ENCODE measurements at places on chromosomes 11 and 22.

DNA sequence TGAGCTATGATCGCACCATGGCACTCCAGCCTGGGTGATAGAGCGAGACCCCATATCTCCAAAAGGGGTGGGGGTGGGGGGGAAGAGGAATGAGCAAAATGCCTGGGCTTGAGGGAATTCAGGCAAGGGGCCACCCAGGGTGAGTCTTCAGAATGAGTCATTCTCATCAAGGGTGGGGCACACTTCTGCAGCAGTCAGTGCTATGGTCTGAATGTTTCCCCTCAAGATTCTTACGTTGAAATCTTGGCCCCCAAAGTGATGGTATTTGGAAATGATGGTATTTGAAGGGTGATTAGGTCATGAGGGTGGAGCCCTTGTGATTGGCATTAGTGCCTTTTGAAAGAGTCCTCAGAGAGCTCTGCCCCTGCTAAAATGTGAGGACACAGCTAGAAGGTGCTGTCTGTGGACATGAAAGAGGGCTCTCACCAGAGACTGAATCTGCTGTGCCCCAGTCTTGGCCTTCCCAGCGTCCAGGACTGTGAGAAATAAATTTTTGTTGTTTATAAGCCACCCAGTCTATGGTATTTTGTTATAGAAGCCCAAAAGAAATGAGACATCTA is 86.4 kb upstream of the THY1 start:
- DNase-seq, result peak; percentile 47

DNA sequence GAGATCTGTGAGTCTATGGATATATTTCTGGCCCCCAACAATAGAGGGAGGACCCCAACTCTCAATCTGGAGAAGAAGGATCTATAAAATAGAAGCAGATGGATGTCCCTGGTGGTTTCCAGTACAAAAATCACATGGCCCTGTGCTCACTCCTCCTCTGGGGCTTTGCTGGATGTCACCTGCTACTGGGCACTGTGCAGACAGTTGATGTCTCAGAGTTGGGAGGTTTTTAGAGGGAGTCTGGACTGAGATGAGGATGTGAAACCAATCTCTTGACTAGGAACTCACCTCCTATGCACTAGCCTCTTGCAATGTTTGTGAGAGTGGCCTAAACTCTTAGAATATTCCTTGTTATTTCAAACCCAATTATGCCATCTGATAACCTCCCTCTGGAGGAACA is 107.2 kb downstream of the SCN3B start:
- no peak for DNase-seq

DNA sequence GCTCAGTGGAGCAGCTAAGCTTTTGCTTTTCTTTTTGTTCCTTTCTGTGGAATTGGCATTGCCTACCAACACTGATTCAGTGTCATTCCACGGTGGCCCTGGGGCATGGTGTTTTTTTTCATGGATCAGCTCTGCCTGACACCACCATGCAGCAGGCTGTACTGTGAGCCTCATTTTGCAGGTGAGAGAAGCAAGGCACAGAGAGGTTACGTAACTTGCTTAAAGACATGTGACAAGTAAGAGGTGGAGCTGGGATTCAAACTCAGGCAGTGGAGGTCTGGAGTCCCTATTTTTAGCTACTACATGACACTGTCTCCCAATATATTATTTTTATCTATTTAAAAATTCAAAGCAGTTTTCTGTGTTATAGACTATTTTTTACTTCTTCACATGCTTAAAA is 44.4 kb downstream of the APOL3 start:
- no peak for DNase-seq

DNA sequence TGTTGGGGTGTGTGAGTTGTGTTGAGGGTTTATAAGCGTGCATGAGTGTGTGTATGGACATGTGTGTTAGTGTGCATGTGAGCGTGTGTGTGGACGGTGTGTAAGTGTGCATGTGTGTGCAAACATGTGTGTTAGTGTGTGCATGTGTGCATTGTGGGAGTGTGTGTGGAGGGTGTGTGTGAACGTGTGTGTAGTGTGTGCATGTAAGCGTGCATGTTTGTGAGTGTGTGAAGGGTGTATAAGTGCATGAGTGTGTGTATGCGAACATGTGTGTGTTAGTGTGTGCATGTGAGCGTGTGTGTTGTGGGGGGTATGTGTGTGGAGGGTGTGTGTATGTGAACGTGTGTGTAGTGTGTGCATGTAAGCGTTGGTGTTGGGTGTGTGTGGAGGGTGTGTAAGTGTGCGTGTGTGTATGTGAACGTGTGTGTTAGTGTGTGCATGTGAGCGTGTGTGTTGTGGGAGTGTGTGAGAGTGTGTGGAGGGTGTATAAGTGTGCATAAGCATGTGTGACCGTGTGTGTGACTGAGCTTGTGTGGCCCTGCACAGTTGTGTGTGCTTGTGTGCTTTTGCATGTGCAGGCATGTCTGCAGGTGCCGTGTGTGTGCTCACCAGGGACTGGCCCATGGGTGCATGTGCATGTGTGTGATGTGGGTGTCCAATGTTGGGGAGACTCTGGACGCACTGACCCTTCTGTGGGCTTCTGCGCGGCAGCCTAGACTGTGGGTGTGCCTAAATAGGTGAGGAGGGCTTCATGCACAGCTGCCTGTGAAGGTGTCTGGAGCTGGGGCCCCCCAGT is 866.2 kb downstream of the TBC1D22A start:
- no peak for DNase-seq

DNA sequence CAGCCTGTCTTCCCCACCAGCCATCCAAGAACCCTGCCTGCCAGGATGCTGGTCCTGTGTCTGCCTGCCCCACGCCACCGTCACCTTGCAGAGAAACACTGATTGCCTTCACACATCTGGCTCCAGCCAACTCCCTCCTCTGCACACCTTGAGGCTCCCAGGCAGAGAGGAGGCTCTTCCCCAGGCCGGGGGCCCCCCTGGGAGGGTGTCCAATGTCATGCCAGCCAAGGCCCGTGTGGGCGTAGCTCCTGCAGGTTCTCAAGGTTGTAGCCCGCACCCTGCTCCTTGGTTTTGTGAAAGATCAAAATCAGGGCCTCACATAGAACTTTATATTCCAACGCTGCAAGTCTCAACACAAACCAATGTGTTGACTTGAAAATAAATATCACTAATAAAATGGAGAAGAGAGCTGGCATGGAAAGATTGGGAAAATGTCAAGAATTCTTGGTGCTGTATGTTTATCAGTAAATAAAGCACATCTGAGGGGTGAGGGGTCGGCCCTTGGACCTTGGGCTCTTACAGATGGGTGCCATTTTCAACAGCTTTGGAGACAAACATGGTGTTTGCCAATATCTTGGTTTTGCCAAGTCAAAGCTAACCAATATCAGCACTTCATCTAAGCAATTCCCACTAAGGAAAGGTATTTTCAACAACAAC is 6.7 kb upstream of the PPARA start:
- no peak for DNase-seq

GRCh38 chr11:35826949-35827348 is 116.9 kb upstream of the LDLRAD3 start:
- no peak for DNase-seq

- DNase-seq, result no peak
These were observed 121.2 kb downstream of the NCAM1 start for GRCh38 chr11:113082341-113082955.

GRCh38 chr11:84290647-84291046 is 1004.5 kb upstream of the CCDC90B start:
- no peak for DNase-seq

- DNase-seq, result peak; percentile 44
These were observed 29.1 kb downstream of the MAP6 start for GRCh38 chr11:75639762-75640181.

GRCh38 chr11:113198972-113199661 is 115.3 kb upstream of the TTC12 start:
- DNase-seq, result no peak

GRCh38 chr11:126081915-126082250 is 19.2 kb upstream of the CDON start:
- no peak for DNase-seq

- DNase-seq, result peak; percentile 58
These were observed 232.4 kb downstream of the MIAT start for GRCh38 chr22:26889802-26890201.

- no peak for DNase-seq
These were observed 9.8 kb upstream of the ALX4 start for GRCh38 chr11:44319552-44320288.

GRCh38 chr22:33606504-33606903 is 313.8 kb downstream of the LARGE1 start:
- DNase-seq, result no peak

- DNase-seq, result no peak
These were observed 6.7 kb downstream of the TRPT1 start for GRCh38 chr11:64219354-64219684.

DNA sequence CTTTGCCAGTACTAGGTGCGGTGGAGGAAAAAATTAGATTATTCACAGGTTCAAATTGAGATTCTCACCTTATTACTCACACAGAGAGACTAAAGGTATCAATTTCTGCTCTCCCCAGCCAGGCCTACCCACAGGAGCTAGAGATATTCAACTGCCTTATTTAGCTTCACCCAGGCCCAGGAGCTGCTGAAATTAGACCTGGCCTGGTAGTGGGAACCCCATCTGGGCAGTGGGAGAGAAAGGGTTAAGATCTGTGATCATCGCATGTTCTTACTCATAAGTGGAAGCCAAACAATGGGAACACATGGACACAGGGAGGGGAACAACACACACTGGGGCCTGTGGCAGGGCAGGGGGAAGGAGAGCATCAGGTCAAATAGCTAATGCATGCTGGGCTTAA is 20.9 kb upstream of the MICAL2 start:
- no peak for DNase-seq

- DNase-seq, result no peak
These were observed 176.5 kb upstream of the LARGE1 start for GRCh38 chr22:34096770-34097169.

GRCh38 chr11:32420937-32421901 is 14.1 kb downstream of the WT1 start:
- DNase-seq, result peak; percentile 57

DNA sequence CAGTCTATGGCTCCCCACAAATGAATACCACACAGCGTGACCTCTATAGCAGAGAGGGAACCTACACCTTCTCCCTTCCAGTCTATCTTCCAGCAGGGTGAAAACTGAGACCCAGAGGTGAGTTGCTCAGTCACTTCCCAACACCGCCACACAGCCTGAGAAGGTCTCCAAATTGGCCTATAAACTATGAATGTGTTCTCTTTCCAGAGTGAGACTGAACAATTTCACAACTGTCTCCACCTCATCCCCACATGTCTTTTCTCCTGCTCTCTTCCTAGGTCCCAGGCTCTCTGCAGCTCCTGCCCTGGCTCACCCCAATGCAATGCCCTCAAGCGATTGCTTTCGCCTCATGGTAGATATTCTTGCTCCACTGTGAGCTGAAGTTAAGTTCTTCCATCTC is 14.0 kb downstream of the CLMP start:
- no peak for DNase-seq

GRCh38 chr22:29172216-29172615 is 33.5 kb upstream of the EMID1 start:
- DNase-seq, result no peak

DNA sequence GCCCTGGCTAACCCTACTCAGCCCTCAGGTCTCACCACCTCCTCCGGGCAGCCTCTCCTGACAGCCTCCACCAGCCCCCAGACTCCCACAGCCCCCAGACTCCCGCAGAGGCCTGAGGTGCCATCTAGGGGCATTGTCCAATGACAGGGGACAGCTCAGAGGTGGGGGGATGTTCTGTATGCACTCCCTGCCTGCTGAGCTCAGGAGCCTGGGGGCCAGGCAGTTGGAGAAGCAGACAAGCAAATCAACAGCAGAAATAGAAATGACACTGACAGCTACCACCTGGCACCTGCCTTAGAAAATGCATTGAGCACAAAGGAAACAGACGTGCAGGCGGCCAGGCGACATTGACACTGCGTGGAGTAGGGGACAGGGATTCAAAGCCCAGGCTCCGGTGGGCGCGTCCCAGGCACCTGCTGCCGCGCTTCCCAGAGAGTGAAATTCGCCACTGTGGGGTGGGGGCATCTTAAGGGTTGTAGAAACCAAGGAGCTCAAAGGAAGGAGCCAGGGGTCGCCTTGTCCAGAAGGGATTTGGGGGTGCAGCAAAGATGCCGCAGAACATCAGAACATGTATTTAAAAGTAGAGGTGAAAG is 22.5 kb upstream of the WNT7B start:
- no peak for DNase-seq

DNA sequence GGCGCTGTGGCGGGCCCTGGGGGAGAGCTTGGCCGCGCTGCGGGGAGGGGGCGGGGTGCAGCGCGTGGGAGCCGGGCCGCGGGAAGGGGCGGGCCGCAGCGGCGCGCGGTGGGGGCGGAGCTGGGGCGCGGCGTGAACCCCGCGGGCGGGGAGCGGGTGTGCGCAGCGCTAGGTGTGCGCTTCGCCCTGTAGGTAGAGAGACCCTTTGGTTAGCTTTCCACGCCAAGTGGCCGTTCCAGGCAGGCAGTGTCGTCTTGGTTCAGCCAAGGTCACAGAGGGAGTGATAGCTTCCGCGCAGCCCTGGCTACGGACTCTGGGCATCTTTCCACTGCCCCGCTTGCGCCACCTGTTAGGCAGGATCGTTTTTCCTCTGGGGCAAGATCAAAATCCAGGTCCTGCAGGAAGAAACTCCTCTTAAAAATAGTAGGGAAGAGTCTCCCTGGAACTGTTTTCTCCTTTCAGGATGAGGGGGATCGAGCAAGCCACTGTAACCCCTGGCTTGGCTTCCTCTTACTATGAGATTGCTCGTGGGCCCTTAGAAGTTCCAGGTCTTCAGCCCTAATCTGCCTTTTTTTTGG is 434 bp downstream of the BANF1 start:
- peak; percentile 74 for DNase-seq

DNA sequence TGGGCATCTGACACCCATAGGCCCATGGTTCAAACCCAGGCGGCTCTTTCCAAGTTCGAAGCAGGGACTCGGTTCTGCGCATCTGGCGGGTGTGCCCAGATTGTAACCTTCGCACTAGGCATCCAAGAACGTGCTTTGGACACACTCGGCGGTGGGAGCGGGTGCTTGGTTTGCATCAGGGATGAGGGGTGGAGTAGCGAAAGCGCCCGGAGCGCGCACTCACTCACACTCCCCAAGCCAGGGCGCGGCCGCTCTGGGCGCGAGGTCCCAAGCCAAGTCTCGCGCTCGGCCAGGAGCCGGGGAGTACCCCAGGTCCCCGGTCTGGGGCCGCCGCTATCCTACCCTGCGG is 243 bp upstream of the SYT9 start:
- DNase-seq, result no peak

- DNase-seq, result no peak
These were observed 22.1 kb downstream of the IFITM10 start for GRCh38 chr11:1728301-1728700.

GRCh38 chr11:134644476-134645456 is 232.7 kb upstream of the B3GAT1 start:
- no peak for DNase-seq

DNA sequence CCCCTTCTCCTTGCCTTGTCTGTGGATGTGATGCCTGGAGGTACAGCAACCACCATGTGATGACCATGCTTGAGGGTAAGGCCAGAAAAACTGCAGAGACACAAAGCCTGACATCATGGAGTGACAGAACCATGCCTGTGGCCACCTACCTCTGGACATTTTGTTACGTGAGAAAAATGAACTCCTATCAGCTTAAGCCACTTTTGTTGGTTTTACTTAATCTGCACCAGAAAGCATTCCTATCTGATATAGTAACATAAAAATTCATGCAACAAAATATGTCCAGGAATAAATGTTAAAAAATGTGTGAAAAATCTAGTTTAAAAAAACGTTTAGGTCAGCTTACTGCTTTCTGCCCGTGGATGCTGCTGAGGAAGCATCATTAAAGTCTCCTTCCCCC is 42.6 kb upstream of the P4HA3 start:
- no peak for DNase-seq

Data from urothelium cell line (cell line).